Large intestine (tissue), 12 donors: ENCODE measurements at places on chromosomes 1 and 21. TPM values are rescaled to one million over a fixed set of nuclear protein-coding genes. Genes with fewer than 3 reads are reported as not detected.
A peak's percentile ranks its signal among the peaks of the same experiment; 100 is the strongest.

GRCh38 chr1:91830242-91831131 is 55.5 kb downstream of the TGFBR3 start:
- DNase-seq: peak; percentile 37

- DNase-seq: no peak
Measured at GRCh38 chr1:69639159-69639558, 71.4 kb downstream of the LRRC7 start.

GRCh38 chr1:163300568-163300967 is 21.2 kb upstream of the NUF2 start:
- no peak for DNase-seq

Gene FCRL4
- polyA plus RNA-seq: 0.07 TPM

DNA sequence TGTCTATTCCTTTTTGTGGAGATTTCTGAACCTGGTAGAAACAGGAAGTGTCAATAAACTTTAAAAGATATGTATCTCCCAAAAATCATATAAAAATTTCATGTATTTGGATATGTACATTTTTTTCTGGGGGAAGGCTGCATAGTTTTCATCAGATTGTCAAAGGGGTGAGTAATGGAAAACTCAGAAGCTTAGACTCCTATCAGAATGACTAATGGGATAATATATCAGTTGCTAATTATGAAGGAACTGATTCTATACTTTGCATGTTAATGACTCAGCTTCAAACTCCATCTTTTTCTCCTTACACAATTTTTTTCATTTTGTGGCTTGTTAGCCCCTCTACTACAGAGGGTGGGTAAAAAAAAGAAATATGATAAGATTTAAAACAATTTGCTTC is 55.9 kb downstream of the GON4L start:
- DNase-seq: no peak

DNA sequence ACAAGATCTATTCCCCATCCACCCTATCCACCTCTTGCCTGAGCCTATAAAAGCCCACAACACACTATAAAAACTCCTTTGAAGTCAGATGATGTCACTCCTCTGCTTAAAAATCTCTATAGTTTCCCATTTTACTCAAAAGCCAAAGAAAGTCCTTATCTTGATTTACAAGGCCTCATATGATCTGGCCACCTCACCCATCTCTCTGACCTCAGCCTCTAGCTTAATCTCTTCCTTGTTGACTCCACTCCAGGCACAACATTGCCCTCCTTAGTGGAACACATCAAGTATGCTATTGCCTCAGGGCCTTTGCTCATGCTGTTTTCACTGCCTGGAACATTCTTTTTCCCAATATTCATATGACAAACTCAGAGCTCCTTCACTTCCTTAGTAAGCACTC is 33.3 kb downstream of the ZNF281 start:
- no peak for DNase-seq
